ENCODE measurements at places on chromosomes 16 and 17.
A peak's percentile ranks its signal among the peaks of the same experiment; 100 is the strongest.

DNA sequence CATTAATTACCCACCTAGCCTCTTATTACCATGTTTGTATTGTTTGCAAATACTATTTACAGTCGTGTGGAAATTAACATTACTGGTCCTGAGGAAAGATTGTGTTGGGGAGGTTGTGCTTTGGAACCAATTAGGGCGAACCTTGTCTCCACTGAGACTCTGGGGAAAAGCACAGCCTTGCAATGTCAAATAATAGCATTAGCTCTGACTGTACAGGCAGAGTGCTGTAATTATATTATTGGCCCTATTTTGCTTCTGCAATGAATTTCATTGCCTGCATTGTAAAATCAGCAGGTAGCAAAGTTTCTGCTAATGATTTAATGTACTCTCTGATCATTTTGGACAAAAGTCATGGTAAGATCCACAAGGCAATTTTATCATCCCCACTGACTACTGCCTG lies 97.0 kb downstream of the WWOX start:
- no peak for DNase-seq

- DNase-seq = no peak
These were observed 18.8 kb downstream of the HS3ST3A1 start for GRCh38 chr17:13582776-13583547.

DNA sequence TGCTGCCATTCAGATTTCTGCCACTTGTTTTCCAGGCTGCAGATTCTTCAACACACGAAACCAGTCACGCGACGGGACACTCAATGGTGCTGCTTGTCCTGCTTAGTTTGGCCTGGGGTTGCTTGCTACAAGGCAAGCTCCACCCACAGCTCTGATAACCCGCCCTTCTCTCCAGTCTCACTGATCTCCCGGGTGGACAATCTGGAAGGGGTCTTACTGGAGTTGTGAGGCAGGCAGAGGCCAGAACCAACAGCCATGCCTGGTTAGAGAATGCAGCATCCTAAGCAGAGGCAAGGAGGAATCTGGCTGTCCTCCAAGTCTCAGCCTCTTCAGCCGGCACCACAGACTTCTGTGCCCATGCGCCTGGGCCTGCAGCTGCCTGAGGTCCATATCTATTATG lies 119.1 kb downstream of the KCNJ12 start:
- DNase-seq = no peak

DNA sequence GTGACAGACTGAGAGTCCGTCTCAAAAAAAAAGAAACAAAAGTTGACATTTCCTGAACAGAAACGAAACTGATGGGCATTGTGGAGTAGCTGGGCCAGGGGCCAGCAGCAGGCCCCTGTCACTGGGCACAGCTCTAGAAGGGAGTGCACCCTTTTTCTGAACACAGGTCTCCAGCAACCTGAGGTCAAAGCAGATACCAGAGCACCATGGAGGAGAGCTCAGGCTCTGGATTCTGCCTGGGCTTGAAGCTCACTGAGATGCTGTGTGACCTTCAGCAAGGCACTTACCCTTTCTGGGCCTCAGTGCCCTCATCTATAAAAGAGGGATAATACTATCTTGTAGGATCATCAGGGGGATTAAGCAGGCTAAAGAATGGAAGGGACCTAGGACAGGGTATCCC lies 5.0 kb downstream of the SBK1 start:
- DNase-seq = no peak

DNA sequence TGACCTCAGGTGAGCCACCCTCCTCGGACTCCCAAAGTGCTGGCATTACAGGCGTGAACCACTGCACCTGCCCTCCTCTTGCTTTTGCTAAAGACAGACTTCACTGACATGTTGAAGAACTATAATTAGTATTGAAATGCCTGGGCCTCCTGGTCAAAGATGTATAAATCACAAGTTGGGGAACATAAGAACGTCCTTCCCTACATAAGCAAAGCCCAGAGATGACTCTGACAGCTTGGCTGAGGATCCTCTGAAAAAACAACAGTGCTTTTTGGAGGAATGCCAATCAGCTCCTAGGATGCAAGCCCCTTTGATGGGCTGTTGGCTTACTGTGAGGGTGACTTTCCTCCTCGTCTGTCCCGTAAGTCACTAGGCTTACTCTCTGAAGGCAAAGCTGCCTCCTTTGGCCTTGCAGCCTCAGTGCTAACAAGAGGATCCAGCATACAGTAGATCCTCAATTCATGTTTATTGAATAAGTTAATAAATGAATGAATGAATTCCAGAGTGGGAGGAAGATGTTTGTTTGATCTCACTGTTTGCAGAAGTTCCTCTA lies 6.3 kb downstream of the APOH start:
- no peak for DNase-seq

DNA sequence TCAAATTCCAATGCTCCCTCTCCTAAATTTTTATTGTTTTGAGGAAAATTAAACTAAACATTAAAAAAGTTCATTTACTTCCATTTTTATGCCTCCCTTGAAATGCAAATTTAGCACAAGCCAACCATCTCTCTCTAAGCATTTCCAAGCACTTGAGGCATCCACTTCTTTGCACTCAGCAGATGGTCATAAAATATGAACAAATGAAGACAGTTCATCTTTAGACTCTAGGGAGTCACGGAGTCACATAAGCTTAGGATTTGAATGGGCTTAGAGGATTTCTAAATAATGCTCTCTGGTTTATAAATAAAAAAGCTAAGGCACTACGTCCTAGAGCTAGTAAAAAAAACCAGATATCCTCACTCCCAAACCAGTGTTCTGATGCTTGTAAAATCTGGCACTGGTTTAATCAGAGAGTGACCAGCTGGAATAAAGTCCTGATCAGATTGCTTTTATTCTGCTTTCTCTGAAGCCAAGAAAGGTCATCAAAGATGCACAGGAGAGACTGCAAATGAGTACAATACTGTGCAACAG lies 204.2 kb downstream of the CA10 start:
- DNase-seq = no peak

DNA sequence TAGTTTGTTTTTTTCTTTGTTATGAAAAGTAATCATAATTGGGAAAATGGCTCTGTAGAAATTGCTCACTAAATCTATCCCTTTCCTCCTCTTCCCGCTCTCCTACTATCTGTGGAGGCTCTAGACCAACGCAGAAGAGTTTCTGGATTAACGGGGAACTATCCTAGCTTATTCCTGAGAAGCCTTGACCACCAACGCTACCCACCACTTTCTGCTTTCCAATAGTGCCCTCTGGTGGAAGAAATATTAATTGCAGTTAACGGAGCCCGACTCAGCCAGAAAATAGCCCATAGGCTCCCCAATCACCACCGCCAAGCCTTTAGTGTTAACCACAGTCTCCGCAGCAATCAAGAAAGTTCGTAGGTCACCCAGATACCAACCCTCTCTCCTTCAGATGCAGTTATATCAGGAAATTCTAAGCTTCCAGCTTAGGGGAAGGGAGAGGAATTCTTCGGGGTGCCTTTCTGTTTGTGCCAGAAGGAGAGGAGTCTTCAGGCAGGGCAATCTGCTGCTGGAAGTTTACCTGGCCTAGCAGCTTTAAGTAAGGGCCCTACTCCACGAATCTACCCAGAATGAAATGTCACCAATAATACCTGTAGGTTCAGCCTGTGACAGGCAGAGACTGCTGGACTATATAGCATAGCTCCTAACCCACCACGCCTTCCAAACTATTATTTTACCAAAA lies 23.0 kb upstream of the NSRP1 start:
- DNase-seq = peak; percentile 80

- no peak for DNase-seq
These were observed 2.0 kb downstream of the DDX5 start for GRCh38 chr17:64503821-64504768.

DNA sequence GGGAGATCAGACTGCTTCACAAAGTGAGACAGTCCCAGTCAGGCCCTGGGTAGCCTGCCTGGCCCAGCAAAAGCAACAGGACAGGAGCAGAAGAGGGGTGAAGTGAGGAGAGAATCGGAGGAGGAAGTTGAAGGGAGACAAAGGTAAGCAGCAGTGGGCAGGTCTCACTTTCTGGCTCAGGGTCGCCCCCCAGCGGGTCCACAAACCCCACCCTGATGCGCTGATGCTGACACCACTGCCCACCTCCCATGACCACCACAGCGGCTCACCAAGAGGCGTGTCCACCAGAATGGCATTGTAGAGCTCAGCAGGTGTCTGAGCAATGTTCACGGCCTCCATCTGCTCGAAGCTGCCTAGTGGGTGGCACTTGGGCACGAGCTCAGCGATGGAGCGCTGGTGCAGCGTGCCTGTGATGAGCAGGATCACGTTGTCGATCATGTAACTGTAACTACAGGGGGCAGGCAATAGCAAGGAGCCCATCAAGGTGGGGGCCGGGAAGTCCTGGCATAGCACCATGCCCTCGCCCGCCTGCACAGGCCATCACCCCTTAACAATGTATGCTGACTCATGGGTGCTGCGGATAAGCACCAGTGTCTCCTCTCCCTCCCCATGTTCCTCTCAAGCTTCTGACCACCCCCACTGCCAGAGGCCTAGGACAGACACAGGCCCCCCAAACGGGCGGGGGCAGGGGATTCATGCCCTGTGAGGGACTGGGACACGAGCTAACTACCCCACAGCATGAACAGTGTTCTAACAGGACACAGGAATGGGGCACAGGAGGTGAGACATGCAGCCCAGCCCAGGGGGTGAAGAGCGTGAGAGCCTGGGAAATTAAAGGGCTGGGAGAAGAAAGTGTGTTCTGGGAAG lies 13.6 kb downstream of the HSD11B2 start:
- DNase-seq = no peak

DNA sequence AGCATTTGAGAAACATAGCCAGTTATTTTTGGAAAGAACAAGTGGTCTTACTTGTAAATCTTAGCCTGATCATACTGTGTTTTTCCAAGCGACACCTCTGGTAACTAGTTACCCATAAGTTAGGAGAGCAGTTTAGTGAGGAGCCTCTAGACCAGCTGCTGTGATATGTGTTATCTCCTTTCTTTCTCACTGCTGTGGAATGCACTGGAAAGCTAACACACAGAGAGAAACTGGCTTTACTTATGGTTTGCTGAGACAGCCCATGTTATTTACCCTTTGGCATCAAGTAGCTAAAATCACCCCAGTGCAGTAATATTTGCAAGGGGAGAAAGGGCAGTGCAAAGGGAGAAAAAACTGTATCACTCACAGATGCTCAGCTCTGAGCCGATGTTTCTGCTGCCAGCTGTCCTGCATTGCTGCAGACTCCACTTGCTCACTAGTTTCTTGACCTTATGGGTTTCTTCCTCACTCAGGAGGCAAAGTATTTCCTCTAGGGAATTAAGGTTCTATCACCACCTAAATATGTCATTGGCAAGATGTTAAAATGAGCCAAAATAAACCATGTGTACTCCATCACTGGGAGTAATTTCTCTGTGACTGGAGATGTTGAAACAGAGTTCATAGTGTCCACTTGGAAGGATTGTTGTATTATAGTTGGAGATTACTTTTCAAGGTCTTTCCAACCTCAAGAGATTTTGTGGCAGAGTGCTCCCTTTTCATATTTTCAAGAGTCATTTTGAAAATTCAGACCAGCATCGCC lies 2.3 kb downstream of the RBFOX1 start:
- no peak for DNase-seq

DNA sequence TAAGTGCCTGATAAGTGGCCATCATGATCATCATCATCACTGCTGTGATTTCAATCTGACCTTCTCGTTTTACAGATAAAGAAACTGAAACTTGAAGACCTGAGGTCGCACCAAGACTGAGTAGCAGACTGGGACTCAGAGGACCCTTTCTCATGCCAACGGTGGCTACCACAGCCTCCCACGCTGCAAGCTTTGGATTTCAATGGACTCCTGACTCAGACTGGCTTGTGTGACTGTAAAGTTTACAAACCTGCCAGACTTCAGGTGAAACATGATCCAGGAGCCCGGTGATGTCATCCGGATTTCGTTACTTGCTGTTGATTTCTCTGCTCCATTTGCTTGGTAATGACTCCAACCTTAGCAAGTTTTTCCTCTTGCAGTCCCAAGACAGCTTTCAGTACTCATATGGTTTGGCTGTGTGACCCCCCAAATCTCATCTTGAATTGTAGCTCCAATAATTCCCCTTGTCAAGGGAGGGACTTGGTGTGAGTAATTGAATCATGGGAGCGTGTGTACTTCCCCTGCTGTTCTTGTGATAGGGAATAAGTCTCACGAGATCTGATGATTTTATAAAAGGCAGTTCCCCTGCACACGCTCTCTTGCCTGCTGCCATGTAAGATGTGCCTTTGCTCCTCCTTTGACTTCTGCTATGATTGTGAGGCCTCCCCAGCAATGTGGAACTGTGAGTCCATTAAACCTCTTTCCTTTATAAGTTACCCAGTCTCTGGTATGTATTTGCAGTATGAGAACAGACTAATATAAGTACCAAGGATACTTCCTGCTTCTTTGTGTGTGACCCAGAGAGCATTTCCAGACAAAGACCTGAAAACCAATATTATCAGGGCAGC lies 26.7 kb upstream of the IRX6 start:
- DNase-seq = no peak

DNA sequence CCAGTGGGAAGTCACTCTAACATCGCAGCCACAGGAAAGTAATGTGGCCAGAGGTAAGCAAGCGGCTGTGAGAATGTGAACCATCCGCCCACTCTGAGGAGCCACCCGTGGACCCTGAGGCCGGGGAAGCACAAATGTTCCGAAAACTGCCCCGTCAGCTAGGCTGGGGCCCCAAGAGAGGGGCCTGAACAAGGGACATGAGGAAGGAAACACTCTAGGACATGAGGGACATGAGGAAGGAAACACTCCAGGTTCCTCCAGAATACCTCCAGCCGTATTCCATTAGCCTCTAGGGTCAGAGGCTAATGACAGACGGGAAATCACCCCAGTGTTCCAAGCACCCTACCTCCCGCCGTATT lies 317 bp downstream of the TEFM start:
- DNase-seq = no peak

- DNase-seq = no peak
These were observed 4.2 kb downstream of the GIT1 start for GRCh38 chr17:29585080-29585751.

- DNase-seq = peak; percentile 81
These were observed 2.5 kb upstream of the RAB11FIP4 start for GRCh38 chr17:31388770-31389656.

DNA sequence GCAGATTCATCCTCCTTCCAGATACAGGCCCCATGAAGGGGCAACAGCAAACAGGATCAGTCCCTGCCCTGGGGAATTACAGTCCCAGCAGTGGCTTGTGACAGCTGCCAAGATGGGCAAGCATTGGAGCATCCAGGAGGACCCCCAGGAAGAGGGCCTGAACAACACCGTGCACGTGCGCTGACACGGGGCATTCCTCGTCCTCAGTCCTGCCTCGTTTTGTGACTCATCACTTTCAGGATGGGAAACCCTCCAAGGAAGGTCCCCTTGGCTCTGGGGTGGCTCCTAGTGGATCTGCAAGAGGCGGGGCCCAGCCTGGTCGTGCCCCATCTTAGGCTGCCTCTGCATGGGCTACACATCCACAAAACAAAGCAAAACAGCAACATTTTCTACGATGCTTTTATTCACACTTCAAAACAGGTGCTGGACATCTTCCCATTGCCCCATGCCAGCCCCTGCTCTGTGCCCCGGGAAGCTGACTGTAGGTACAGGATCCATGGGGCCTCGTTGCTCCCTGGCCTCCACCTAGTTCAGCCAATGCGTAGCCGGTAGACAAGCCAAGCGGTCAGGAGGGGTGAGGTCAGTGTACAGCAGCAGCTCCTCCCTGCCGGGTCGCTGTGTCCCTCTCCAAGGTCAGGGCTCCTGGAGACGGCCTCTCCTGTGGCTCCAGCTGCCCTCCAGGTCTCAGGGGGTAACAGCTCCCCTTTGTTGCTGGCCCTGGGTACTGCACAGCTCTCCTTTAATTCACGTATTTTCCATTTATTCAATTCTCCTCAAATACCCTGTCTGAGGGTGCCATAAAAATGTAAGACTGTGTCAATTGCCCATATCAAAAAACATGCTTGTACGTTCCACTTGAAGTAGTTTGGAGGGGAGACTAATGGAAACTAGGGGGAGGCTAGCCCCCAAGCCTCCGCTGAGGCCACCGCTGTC lies 32.2 kb downstream of the ACTG1 start:
- no peak for DNase-seq
